Thoracic aorta (tissue), 2 donors: ENCODE measurements at places on chromosomes 2 and 18.

DNA sequence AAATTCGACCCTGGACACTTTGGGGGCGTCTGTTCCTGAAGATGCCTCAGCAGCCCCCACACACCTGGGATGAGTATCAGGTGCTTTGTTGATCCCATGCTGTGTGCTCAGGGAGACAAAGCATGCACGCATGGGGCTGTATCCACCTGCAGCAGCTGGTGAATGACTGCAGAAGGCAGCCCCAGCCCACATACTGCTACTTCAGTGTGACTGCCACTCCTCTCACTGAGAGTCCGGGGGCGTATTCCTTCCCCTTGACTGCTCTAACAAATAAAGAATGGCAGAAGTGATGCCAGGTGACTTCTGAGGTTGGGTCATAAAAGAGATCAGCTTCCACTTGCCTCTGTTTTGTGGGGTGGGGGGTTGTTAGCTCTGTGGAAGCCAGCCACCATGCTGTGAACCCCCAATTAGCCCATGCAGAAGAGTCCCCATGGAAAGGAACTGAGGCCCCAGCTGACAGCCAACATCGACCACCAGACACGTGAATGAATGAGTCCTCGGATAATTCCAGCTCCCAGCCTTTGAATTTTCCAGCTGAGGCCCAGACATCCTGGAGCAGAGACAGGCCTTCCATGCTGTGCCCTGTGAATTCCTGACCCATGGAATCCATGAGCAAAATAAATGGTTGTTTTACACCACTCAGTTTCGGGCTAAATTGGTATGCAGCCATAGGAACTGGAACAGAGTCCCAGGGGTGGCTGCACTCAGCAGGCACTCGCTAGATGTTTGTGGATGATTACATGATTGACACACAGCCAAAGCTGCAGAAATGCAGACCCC is 289.3 kb downstream of the CELF4 start:
- no peak for DNase-seq

- no peak for DNase-seq
These were observed 164.8 kb downstream of the MYCN start for GRCh38 chr2:16104949-16105668.

DNA sequence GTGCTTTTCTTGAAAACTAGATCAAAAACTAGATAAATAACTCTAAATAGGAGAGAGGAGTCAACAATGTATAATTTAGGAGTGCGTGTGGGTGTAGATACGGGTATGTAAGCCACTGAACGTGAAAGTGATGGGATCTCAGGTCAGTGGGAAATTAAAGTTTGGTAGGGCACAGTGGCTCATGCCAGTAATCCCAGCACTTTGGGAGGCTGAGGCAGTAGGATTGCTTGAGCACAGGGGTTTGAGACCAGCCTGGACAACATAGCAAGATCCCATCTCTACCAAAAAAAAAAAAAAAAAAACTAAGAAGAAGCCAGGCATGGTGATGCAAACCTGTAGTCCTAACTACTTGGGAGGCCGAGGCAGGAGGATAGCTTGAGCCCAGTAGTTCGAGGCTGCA is 247.1 kb downstream of the ANAPC1 start:
- no peak for DNase-seq

DNA sequence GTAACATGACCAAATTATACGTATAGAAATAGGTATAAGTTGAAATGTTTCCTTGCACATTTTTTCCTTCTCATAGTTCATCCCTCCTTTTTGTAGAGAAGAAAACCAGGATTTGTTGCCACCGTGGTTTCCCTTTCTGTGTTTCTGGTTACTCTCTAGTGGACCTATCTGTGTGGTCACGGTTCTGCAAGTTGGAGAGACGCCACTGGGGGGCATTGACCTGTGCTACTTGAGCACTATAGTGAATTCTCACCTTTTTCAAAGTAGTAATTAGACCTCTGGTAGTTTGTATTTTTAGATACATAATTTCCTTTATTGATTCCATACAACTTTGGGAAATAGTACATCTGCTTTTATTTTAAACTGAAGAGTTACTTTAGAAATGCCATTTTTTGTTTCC is 444.8 kb downstream of the PTPRM start:
- no peak for DNase-seq

GRCh38 chr2:174121612-174122011 is 126.7 kb downstream of the OLA1 start:
- no peak for DNase-seq

- no peak for DNase-seq
These were observed 1.8 kb downstream of the ZFP36L2 start for GRCh38 chr2:43224571-43225092.

DNA sequence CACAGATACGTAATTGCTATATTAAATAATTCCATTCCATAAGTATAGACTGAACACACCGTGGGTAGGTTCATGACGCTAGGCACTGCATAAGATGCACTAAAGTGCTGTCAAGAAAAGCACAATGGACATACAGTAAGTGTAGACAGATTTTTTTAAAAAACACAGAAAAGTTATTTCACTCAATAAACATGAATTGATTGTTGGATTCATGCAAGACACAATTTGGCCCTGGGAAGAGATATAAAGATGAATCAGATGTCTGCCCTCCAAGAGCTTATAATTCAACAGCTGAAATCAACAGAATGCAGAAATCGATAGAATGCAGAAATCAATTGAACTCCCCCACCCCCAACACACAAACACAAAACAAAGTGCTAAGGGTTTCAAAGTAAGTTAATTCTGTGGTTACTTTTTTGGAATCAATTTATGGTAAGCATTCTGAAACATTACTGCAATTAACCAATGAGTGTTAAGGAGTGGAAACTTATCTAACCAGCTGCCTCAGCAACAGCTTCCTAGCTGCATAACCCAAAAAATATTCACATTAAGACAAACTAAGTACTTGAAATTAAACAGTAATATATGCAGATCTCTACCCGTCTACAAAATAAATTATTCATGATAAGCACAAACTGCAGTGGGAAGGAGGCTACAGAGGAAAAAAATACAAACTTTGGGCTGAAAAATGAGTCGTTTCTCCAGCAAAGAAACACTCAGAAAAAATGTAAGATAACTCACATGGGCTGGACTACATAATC is 1.6 kb downstream of the NBAS start:
- DNase-seq: no peak

DNA sequence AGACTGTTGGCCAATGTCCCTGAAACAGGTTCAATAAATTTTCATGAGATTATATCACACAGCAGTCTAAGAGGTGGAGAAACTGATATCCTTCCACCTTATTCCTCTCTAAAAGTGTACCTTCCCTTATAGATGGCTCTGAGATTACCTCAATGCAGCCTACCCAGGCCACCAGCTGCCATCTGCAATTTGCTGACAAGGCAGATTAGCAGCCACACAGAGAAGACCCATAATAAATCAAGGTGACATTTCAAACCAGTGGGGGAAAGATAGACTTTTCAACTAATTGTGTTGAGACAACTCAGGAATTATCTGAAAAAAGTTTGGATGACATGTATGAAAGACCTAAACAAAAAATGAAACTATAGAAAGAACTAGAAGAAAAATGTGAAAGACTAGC is 43.2 kb downstream of the ZBTB7C start:
- no peak for DNase-seq

DNA sequence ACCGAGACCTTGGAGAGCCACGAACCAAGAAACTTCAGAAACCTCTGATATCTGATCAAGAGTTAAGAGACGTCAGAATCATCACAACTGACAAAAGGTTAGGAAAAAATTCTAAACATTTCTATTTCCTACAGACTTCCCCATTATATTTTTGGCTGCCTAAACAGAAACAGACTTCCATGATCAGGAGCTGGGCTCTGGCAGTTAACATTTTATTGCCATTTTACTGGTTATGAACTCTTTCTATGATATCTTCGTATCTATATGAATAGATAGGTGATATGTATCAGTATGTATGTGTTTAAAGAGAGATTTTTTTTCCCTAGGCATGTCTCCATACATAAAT is 31.1 kb upstream of the PPP1R1C start:
- DNase-seq: no peak

DNA sequence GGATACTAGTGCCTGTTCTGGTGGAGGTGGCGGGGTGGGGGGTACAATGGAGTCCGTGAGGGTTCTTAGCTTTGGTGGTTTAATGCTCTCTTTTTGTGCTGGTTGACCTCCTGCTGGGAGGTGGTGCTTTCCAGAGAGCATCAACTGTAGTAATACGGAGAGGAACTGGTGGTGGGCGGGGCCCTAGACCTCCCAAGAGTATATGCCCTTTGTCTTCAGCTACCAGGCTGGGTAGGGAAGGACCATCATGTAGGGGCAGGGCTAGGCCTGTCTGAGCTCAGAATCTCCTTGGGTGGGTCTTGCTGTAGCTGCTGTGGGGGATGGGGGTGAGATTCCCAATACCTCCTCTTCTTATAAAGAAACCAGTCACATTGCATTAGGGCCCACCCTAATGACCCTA is 27.1 kb downstream of the CAMKMT start:
- no peak for DNase-seq

- no peak for DNase-seq
These were observed 104.1 kb downstream of the ESCO1 start for GRCh38 chr18:21496277-21496835.

DNA sequence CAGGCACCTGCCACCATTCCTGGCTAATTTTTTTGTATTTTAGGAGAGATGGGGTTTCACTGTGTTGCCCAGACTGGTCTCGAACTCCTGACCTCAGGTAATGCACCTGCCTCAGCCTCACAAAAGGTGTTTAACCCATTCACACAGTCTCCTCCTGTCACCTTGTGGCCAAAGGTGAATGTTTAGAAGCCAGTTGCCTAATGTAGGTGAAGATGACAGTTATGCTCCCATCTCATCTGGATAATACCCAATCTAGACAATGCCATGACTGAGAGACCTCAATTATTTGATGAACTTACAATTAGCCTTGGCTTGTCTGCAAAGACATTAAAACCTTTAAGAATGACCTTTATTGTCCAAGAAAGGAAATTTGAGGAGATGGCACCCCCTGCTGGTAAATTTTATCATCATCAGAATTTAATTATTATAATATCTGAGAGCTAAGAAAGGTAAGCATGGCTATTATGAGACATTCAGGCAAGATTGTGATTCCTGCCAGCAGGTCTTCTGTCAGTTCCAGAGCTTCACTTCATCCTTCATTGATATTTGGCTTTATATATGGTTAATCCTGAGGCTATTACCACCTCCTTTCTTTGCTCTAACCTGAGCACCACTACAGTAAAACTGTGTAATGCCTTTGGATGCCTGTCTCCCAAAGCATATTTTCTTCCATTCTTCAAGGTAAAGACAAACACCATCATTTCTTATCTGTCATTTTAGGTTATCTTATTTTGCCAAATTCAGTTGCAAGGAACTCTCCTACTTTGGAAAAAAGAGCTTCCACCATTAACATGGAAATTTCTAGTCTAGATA is 117.6 kb downstream of the FAM124B start:
- DNase-seq: no peak

DNA sequence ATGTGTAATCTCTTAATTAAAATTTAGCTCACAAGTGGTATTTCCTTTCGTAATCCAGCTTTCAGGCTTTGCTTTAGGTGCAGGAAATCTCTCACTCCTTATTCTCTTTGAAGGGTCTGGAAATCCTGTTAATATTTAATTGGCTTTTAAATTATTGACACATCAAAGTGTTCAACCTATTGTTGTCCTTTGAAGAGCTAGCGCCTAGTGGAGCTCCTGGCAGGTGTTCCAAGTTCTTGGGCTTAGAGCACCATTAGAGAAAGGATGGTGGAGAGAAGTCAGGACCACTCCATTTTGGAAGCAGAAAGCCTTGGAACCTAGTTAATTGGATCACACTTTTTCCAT is 92.4 kb downstream of the CABLES1 start:
- no peak for DNase-seq

DNA sequence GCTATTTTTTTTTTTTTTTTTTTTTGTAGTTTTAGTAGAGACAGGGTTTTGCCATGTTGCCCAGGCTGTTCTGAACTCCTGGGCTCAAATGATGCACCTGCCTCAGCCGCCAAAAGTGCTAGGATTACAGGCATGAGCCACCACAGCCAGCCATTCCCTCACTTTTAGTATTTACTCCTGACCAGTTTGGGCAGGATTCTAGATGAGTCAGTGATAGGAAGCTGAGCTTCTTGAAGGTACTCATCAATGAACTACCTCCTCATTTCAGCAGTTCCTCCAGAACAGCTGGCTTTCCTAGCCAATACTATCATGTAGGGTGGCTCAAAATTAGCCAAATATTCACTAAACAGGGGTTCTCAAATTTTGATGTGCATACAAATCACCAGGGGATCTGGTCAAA is 57.2 kb downstream of the CYBRD1 start:
- no peak for DNase-seq

DNA sequence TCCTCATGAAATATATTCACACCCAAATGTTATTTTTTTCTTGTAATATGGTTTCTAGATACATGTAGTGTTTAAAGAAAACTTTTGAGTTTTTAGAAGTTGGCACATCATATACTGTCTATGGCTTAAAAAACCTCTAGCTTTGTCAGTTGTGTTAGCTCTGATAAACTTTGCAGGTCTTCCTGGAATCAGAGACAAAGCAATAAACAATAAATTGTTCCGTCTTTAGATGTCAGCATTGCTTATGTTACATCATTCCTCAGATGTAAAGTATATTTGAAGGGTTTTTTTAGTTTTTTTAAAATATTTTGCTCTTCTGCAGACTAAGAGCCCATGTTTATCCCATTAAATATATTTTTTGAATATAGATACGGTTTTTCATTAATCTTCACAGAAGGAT is 145.1 kb downstream of the GPD2 start:
- no peak for DNase-seq

GRCh38 chr2:207285473-207285815 is 119.7 kb upstream of the KLF7 start:
- no peak for DNase-seq

- no peak for DNase-seq
These were observed 108.5 kb downstream of the TTC32 start for GRCh38 chr2:19793132-19793750.

- no peak for DNase-seq
These were observed 286.2 kb upstream of the VRK2 start for GRCh38 chr2:57760381-57760801.

- DNase-seq: no peak
These were observed 79.1 kb downstream of the DYM start for GRCh38 chr18:49381267-49381845.

- no peak for DNase-seq
These were observed 122.5 kb downstream of the TPGS2 start for GRCh38 chr18:36706134-36706881.

- no peak for DNase-seq
These were observed 803.9 kb upstream of the POU3F3 start for GRCh38 chr2:104049981-104050380.

- no peak for DNase-seq
These were observed 893.8 kb upstream of the POU3F3 start for GRCh38 chr2:103960129-103960513.

DNA sequence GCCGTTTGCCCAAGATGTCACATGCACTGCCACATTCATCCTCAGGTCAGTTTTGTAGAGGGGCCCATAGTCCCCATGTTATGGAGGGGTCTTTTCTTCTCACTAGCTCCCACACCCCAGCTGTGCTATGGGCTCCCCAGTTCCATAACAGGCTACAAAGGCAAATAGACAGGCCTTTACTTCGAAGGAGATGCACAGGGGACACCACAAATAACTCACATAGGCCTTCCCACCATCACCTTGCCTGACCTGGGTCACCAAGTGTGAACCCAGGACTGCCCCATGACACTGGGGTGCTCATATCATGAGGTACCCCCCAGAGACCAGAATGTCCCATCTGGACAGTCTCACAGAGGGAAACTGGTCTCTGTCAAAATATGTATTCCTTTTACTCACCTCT is 15.0 kb upstream of the INO80C start:
- DNase-seq: no peak
